Stimulated activated CD4-positive, alpha-beta T cell treated with anti-CD3 and anti-CD28 coated beads, Interleukin-4, amount 100 ng/mL, for 48 hours (primary cell): ENCODE measurements at places on chromosomes 2 and 18.

GRCh38 chr2:47189635-47190034 is 34.5 kb upstream of the STPG4 start:
- no peak for DNase-seq

- no peak for DNase-seq
These were observed 30.1 kb upstream of the LYPD6B start for GRCh38 chr2:149008381-149008780.

DNA sequence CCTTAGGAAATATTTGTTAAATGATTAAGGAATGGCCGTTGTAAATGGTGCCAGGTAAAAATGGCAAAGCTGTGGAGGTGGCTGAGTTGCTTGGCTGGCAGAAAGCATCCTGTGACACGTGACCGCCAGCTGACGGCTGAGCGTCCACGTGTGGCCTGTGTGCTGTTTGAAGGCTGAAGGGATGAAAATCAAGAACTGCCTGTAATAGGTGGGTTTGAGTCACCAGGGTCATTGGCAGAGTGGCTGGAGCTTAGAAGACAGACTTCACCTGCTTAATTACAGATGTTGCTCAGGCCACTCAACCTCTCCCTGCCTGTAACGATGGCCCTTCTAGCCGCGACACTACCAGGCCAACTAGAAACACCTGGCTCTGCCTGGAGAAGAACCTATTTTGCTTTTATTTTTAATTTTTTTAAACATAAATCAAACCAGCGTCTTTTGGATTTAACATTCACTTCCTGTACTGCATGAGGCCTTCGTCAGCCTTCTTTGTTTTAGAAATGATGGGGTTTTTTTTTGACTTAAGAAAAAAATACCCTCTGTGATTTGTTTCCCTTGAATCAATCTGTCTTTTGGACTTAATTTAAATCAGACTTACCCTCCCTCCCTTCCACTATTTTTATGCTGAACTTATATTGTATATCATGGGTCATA is 206.5 kb downstream of the PRKCE start:
- DNase-seq: no peak

DNA sequence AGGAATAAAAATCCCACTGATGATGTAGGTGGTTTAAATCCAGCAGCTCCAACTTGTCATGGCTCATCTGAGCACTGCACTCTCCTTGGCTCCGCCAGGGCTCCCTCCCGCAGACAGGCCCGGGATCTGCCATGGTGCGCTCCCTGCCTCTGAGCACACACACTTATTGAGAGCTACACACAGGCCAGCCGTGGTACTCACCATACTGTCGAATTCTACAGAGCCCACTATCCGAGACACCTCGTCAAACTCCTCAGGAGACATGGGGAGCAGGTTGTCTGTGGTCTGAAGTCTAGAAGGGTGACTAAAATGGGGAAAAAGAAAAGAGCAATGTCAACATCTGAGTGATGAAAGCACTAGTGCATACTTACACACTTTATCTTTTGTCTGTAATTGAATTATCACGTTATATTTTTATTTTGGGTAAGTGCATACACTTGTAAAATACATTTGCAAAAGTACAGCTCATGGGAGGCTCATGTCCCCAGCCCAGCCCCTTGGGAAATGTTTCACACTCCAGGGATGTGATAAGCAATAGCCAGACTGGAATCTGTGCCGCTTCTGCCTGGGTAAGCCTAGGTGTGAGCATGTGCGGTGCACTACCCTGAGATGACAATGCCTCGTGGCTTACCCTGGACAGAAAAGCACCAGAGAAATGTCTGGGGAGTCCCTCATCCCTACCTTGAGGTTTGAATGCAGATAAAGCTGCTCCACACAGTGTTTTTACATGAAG is 39.2 kb downstream of the STAT1 start:
- DNase-seq: no peak

DNA sequence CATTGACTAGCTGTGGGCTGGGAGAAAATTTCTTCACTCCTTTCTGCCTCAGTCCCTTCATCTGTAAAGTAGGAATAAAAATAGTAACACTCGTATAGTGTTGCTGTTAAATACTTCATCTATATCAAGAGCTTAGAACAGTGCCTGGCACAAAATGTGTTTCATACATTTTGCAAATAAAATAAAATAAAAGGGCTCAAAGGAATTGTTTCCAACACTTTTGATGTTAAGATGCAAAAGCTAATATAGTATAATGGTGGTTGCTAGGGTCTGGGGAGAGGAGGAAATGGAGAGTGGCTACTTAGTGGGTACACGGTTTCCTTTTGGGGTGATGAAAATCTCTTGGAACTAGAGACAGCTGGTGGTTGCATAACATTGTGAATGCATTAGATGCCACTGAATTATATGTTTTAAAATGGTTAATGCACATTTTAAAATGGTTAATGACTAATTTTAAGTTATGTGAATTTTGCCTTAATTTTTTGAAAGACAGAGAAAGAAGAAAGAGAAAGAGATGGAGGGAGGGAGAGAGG is 542.1 kb upstream of the ID2 start:
- DNase-seq: no peak

GRCh38 chr2:224173210-224173609 is 134.1 kb upstream of the SERPINE2 start:
- no peak for DNase-seq

GRCh38 chr2:202512176-202512575 is 122.6 kb upstream of the FAM117B start:
- DNase-seq: no peak

- no peak for DNase-seq
These were observed 8.0 kb downstream of the AGFG1 start for GRCh38 chr2:227479865-227480475.

GRCh38 chr2:204004912-204005311 is 68.3 kb downstream of the ICOS start:
- DNase-seq: no peak

DNA sequence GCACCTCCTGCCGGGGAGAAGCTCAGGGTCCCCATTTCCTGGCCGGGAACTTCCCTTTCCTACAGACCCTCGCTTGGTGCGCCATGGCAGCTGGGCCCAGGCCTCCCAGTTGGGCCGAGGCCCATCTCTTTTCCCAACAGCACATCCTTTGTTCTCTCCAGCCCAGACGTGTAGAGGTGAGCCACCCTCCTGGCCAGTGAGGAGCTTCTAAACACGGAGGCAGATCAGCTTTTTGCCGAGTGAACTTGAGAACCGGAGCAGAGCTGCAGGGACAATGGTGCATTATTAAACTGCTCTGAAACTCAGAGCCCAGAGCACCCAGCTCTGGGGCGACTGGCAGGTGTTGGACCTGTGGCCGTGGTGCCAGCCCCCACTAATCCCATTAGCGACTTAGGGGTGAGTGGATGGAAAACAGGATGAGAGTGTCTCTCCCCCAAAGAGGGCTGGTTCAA is 25.4 kb downstream of the SH3BP4 start:
- DNase-seq: no peak

DNA sequence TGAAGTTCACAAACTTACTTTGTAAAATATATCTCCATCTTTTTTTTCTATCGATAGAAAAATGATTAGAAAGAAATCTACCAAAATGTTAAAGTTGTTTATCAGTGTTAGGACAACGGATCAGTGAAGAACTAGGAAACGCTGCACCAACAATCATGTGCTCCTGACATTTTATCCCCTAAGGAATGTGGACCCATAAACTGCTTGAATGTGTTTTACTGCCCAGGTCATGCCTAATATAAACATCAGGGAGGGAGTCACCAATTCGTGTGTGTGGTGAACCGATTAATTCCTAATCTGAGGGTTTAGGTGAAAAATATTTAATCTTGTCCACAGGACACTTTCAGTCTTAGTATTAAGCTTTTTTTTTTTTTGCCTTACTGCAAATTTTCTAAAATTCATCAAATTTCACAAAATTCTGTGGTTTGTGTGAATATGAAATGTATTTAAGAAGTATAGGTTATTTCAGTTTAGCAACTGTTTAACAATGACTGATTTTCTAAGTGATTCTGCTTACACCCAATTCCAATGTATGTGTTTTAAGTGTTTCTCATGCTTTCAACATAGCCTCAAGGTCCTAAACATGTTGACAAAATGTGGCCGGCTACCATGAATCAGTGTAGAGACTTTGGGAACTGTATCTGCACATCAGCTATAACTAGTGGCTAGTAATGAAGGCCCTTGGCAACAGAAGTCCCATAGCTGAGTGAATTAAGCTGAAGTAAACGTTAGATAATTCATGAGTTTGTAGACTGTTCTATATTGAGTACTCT is 11.1 kb upstream of the KIDINS220 start:
- no peak for DNase-seq

DNA sequence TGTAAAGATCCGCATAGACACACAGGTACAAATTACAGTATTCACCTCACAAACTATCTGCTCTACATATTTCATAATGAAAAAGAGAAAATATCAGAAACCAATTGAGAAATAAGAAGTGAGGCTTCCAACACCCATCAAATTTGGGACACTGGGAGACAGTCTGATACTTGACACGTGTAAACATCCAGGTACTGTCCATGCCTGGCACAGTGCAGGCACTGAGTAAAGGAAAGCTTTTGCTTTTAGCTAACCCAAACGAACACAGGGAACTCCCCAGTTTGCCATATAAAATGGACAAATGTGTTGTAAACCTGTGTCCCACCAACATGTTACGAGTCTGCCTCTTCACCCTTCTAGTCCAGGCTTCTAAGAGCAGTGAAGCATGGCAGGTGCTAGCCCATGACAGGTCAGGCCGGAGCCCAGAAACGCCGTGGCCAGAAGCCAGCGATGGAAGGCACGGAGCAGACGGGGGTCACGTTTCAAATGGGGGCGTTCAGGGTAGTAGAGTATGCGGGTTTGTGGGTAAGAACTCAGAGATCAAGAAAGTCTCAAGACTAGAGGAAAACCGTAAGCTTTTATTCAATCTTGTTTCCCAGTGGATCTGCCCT is 27.0 kb downstream of the CDH2 start:
- no peak for DNase-seq

DNA sequence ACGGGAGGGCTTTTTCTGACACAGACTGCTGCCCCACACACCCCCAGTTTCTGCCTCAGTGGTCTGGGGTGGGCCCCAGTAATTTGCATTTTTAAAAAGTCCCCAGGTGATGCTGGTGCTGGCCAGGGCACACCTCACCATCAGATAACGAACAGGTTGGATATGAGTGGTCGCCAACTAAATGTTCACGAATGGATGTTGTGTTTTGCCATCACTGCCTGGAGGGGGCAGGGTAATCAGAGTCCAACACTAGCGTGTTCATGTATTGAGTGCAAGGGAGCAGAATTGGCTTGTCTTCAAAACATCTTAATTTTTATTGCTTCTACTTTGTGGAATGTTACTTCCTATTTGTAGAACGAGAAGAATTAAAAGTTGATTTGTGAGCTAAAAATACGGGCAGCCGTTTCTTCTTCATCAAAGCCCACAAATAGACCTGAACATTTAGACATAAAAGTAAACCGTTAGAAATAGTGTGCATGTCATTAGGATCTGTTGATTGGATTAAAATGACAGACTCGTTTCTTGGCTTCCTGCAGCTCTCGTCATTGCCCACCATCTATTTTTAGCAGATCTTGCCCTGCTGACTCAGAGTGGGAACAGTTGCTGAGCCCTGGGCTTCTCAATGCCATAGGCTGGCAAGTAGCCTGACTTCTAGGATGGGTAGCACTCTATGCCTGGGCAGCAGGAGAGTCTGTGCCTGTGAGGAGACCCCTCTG is 45.2 kb downstream of the NCK2 start:
- no peak for DNase-seq

- DNase-seq: no peak
These were observed 47.5 kb upstream of the TXNDC2 start for GRCh38 chr18:9838144-9838877.

DNA sequence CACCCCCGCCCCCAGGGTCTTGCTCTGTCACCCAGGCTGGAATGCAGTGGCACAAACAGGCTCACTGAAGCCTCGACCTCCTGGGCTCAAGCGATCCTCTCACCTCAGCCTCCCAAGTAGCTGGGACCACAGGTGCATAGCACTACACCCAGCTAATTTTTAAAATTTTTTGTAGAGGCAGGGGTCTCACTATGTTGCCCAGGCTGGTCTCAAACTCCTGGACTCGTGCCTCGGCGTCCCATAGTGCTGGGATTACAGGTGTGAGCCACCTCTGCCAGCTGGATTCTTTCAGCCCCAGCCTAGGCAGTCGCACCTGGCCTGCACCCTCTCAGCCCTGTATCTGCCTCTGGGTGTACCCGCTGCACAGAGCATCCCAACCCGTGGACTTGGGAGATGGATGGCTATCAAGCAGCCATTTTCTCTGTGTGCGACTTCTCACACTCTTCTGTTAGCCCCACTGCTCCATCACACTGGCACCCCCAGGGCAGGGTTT is 166.4 kb upstream of the HAAO start:
- no peak for DNase-seq

DNA sequence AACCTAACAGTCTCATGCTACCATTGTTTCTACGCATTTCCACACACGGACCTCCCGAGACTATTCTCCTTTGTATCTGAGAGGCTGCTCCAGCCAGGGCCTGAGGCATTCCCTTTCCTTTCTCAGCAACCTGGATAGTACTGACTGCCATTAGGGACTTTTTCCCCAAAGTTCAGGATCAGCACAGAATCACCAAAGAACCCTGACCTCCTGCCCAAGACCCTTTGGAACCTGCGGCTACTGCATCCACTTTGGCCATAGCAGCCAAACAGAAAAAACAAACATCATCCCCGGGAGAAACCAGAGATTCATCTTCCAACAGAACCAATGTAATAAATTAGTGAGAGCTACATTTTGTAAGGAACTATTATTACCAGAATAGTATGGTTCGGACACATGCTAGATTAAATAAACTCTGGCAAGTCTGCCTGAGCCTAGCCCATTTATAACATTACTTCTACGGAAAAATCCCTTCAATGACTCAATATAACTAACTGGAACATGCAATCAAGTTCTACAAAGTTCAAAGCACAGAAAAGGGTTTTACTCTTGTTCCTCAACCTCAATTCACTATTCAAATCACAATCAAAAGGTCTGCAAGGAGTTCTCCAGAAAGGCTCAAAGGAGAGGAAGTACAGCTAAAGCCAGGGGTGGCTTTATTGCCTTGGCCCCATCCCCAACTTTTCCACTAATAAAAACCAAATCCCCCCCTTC is 51.8 kb downstream of the LPIN2 start:
- no peak for DNase-seq
